DMS79 treated with DMSO at 0.1 percent for 48 hours (cell line): ENCODE measurements at places on chromosomes 7 and 10.
A peak's percentile ranks its signal among the peaks of the same experiment; 100 is the strongest.

- DNase-seq = peak; percentile 84
Observed at GRCh38 chr7:73746378-73746777, 7.8 kb upstream of the ABHD11 start.

- DNase-seq = no peak
Observed at GRCh38 chr10:88874281-88874680, 5.8 kb upstream of the STAMBPL1 start.

GRCh38 chr10:80443531-80443974 is 10.6 kb upstream of the TSPAN14 start:
- DNase-seq = no peak

DNA sequence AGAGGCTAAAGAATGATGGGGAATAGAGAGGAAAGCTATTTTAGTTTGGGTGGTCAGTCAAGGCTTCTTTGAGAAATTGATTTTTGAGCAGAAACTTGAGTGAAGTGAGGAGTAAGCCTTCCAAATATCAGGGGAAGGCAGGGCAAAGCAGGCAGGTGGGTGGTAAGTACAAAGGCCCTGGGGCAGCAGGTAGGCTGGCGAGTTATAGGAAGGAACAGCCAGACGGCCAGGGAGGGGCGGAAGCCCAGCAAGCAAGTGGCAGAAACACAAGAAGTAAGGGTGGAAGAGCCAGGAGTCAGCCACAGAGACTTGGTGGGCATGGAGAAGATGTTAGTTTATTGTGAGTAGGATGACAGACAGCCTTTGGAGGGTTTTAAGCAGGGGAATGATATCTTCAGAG is 34.9 kb downstream of the VWA2 start:
- no peak for DNase-seq

DNA sequence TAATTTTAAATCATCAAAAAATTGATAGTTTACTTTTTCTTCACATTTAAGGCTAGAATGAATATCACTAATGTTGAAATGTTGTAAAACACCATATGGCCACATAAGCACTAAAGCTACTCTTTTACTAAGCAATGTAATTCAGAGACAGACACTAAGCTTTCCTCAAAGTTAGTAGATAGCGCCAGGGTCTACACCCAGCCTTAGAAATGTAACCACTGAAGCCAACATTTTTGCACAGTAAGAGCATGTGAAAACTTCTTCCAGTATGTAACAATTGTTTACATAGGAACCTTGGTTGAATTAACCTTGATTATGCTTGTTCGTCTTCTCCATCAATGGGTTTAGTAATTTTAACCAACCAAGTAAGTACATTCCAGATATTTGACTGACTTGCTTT is 28.4 kb upstream of the PRKG1 start:
- DNase-seq = no peak

DNA sequence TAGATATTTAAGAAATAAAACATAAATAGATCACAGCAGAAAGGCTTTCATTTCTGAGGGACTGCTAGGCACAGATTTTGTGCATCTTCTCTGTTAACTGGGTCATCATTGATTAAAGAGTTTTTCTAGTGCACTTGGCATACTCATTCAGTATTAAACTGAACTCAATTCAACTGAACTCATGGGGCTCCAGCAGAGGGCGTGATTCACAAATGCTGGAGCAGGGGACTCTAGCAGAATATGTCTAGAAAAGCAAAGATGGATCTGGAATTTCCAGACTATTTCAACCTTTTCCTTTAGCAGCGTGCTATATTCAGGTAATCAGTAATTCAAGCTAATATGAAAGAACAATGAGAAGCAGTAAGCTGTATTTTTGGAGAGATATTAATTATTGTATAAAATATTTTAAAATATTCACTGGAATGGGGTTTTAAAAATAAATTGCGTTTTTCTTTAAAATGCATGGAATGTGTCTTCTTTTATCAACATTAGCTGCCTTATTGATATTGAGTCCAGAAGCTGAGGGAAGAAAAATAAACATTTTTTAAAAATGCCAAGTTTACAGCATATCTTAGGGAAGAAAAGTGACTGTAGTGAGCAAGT is 296.8 kb upstream of the CACNA2D1 start:
- DNase-seq = peak; percentile 13

- no peak for DNase-seq
Observed at GRCh38 chr7:13198036-13198435, 510.6 kb downstream of the ARL4A start.

DNA sequence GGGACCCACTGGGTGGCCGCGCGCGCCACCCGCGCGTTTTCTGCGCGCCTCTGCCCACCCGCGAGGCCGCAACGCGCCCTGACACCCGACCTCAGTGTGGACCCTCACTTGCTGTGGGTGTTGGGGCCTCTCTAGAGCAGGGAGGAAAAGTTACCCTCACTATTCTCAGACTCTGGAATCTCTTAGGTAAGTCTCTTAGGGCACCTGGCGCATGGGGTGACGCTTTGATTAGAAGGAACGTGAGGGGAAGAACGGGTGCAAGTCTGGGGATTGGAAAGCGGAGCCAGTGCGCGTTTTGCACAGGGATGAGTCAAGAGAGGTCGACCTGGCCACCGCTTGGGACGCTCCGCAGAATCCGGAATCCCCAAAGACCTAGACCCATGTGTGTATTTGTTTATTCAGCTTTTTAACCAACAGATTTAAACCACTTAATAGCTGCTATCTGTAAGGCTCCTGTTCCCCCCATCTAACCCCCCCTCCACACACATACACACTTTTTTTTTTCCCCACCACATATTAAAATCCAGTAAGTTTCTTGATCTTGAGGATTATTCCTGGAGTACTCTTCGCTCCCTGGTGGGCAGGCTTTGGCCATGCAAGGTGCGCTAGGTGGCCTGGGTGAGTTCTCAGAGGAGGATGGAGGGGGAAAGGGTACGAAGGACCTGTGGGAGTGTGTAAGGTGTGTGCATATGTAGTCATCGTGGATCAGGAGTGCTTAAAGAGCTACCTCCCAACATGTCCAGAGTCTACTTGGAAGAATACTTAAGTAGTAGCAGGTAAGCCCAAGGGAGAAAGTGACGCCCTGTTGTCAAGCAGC is 169.1 kb upstream of the PPP1R3A start:
- DNase-seq = no peak

DNA sequence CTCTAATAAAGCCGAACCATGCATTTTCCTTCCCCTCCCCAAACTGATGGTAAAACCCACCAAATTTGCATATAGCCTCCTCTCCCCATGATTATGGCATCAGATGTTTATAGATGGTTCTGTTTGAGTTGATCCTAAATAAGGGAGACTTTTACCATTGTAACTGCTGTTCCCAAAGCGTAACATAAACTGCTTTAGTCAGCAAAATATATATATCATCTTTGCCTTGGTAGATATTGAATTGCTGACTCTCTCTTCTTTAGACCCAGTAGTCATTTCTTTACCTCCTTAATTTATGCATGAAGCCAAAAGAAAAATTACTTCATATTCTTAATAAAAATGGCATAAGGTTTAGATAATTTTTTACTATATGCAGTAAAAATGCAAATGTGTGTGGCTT is 86.2 kb upstream of the LRGUK start:
- no peak for DNase-seq

DNA sequence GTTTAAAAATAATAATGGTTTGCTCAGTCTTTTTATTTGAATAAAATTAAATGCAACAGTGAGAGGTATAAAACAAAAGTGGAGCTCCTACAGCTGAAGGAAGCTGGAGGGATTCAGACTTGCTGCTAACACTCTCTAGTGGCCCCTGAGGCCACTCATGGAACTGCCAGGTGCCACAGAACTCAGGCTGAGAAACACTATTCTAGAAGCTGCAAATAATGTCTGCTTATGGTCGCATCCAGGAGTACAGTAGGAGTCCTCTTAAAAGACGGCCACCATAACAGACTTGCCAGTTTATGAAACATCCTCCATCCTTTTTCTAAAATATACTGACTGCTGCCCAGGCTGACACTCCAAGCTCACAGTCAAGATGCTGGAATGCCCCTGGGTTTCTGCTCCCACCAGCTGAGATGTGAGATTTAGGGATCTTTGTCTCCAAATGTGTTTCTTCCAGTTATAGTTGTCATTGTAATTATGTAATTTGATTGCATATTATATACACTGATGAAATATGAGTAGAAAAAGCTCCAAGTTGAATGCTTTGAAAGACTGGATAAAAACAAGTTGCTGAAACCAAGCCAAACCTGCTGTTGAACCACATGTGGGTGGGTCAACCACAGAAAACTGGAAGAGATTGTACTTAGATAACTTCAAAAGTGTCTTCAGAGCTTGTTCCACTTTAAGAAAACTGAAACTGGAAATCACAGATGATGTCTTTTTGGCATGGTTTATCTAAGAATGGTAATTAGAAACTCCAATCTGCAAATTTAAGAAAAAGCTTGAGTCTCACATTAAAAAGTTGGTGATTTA is 213.7 kb upstream of the AOAH start:
- no peak for DNase-seq

GRCh38 chr7:5477723-5478531 is 54.3 kb upstream of the TNRC18 start:
- peak; percentile 83 for DNase-seq

- peak; percentile 17 for DNase-seq
Observed at GRCh38 chr10:77835669-77836086, 90.9 kb downstream of the DLG5 start.

GRCh38 chr7:76089865-76090475 is 42.1 kb downstream of the MDH2 start:
- DNase-seq = no peak

DNA sequence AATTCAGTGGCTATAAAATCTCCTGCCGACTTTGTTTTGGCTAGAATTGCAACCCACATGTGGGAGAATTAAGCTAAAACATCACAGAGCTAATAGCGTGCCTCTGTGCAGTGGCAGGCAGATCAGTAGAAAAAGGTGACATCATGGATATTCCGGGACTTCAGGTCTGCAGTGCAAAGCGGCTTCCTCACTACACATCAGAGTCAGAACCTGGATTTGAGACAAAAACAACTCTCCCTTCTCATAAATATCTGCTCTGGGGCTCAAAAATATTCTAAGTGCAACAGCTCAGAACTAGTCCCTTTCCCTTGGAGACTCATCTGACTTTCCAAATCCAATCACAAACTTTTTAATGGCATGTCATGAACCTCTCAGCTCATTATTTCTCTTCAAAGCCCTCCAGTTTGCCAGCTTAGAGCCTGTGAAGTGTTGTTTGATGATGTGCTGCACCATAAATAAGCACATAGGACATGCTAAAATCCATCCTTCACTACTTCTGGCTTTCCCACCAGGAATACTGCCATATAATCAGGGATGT is 337.1 kb downstream of the RNLS start:
- DNase-seq = no peak

GRCh38 chr7:110568932-110569331 is 522.0 kb upstream of the LRRN3 start:
- no peak for DNase-seq

GRCh38 chr10:56508562-56508961 is 147.5 kb upstream of the ZWINT start:
- no peak for DNase-seq

DNA sequence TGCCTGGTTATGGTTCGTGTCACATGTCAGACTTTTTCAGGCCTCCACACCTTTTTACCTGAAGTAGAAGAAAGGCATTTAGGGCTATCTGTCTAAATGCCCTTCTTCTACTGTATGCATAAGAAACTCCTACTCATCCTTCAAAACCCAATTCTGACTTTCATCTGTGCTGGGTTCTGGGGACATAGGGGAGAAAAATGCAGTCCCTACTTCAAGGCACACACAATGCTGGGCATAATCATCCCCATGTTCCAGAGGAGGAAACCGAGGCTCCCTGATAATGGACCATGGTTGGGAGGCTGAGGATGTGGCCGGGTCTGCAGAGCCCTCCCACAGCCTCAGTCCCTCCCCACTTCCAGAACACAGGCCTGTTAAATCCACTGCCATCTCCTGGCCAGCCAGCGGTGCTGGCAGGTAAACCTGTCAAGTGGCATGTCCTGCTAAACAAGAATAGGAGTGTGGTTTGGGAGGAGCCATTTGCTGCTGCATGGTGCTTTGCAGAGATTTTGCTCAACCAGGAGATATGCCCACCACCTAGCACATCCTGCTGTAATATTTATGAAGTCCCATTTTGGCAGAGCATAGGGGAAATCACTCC is 32.0 kb downstream of the GRID1 start:
- peak; percentile 29 for DNase-seq

DNA sequence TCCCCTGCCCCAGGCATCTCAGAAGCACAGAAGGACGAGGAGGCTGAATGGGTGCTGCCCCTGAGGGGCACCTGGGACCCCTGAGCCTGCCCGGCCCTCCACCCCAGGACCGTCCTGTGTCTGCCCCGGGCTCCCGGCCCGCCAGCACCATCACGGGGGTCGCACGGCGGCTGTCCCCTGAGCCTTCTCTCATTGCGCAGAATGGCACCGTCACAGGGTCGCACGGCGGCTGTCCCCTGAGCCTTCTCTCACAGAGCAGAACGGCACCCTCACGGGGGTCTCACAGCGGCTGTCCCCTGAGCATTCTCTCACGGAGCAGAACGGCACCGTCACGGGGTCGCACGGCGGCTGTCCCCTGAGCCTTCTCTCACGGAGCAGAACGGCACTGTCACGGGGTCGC is 31.5 kb downstream of the FAM20C start:
- DNase-seq = no peak

GRCh38 chr10:114577133-114577532 is 80.9 kb downstream of the ABLIM1 start:
- no peak for DNase-seq
